Left hindlimb (tissue), 1 donor: ENCODE measurements at places on chromosomes 6 and 20.
A peak's percentile ranks its signal among the peaks of the same experiment; 100 is the strongest.

- DNase-seq: no peak
Measured at GRCh38 chr6:35581633-35582032, 68.9 kb upstream of the TULP1 start.

GRCh38 chr20:17889226-17889625 lies 79.4 kb downstream of the SNX5 start:
- no peak for DNase-seq

- no peak for DNase-seq
Measured at GRCh38 chr6:32613475-32613874, 23.7 kb upstream of the HLA-DQA1 start.

GRCh38 chr20:61723529-61724257 lies 342.0 kb downstream of the TAF4 start:
- no peak for DNase-seq

DNA sequence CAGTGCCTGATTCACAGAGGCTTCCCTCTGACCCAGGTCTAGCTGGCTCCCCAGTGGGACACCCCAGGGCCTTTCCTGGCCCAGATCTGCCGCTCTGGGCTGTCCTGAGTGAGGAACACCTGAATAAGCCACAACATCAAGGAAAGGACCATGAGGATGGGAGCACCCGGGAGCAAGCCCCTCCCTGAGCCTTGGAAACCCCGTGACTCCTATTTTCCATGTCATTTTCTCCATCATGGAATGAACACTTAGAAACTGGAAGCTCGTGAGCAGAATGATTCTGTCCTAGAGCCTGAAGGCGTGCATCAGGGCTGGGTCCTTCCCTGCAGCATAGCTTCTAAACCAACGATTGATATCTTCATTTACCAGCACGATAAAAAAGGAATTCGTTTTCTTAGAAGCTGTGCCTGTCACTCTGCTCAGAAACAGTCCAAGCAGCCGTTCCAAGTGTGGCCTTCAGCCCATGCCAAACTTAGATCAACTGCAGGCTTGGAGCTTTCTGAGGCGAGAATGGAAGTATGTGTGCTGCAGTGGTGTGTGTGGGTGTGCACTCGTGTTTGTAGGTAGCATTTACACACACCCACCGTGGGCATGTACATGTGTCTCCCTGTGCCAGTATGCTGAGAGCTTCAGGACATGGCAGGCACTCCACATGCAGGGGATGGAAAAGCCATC lies 83.2 kb upstream of the FOXC1 start:
- DNase-seq: peak; percentile 51

- peak; percentile 40 for DNase-seq
Measured at GRCh38 chr20:21607971-21608725, 94.3 kb upstream of the NKX2-2 start.

DNA sequence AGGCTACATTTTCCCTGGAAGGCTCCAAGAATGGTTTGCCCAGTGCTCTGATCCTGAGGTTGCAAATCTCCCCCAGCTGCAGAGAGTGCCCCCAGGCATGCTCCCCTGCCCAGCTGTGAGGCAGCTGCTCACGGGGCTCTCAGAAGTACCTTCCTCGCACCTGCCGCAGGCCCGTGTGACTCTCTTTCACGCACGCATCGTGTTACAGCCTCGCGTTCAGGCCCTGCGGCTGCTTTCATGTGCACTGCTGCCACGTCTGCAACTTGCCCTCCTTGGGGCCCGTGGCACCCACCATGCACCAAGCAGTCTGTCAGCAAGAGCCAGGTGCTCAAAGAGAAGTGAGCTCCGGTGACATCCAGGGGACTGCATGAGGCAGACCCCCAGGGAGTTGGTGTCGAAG lies 28.6 kb upstream of the SPO11 start:
- DNase-seq: no peak

DNA sequence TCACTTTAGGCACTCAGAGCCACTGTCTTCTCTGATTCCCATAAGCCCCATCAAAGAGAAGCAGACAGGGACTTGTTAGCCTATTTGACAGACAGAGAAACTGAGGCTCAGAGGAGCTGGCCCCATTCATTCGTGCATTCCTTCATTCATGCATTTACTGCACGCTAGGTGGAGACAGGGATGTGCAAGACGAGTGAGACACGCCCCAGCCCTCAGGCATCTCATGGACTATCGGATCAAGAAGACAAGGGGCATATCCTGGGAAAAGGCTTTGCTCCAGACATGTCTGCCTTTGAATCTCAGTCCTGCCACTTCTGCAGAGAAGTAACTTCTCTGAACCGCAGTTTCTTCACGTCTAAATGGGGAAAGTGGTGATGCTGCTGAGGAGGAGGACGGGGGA lies 54.1 kb downstream of the BPIFB1 start:
- DNase-seq: no peak

DNA sequence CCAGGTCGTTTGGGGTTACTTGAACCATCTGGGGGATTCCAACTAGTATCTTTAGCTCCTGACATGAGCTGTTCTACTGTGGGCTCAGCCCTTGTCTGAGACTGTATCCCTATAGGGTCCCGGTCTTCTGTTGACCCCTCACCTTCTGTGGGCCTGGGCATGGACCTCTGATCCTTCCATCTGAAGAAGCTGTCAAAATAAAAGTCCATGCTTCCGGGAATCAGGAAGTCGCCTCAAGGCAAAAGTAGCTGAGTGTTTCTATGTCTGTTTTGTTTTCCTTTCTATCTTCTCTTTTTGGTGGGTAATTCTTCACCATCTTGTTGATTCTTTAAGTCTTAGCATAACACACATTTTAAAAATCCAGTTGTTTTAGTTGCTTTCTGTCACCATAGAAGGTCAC lies 30.3 kb downstream of the ITPR3 start:
- DNase-seq: no peak

DNA sequence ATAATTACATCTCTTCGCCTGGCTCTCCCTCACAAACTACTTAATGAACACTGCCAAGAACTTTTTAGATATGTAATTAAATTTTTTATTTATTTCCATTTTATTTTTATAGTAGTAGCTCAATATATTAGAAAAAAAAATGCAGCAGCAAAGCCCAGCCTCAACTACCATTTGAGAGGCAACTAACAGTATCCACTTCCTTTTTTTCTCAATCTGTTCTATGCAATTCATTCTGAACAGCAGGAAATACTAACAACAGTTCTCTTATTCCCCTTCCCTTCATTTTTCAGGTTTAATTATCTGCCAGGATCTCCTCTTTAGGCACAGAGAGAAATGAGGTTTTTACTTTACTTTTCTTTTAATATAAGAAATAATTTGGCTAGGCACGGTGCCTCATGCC lies 112.7 kb downstream of the ZNF217 start:
- no peak for DNase-seq

- no peak for DNase-seq
Measured at GRCh38 chr6:112620812-112621569, 273.9 kb downstream of the RFPL4B start.

GRCh38 chr20:8005033-8005432 lies 14.5 kb downstream of the TMX4 start:
- DNase-seq: no peak

- no peak for DNase-seq
Measured at GRCh38 chr6:68760485-68760884, 125.4 kb downstream of the ADGRB3 start.

DNA sequence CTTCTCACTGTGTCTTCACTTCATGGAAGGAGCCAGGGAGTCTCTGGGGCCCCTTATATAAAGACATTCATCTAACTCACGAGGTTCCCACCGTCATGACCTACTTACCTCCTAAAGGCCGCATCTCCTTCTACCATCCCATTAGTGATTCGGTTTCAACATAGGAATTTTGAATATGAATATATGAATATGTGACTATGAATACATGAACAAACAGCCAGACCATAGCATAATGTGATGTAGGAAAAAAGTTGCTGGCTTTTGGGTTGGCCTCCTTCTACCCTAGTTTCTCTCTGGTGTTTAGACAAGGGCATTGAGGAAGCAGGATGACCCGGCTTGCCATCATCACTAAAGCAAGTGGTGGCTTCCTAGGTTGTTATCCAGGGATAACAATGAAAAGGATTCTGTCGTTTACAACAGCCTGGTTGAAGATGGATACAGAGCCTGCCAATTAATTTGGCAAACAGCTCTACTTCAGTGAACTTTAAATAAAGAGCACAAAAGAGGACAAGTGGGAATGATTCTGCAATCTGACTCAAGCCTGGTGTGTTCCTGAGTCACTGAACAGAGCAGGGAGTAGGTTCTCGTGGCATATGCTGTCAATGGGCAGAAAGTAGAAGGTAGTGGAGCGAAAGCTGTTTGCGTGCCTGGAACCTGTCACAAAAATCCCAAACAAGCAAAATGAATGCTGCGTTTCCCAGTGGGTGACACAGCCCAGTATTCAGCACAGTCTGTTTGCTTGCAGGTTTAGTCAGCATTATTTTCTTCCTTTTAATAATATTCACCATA lies 44.0 kb upstream of the DOK5 start:
- no peak for DNase-seq

DNA sequence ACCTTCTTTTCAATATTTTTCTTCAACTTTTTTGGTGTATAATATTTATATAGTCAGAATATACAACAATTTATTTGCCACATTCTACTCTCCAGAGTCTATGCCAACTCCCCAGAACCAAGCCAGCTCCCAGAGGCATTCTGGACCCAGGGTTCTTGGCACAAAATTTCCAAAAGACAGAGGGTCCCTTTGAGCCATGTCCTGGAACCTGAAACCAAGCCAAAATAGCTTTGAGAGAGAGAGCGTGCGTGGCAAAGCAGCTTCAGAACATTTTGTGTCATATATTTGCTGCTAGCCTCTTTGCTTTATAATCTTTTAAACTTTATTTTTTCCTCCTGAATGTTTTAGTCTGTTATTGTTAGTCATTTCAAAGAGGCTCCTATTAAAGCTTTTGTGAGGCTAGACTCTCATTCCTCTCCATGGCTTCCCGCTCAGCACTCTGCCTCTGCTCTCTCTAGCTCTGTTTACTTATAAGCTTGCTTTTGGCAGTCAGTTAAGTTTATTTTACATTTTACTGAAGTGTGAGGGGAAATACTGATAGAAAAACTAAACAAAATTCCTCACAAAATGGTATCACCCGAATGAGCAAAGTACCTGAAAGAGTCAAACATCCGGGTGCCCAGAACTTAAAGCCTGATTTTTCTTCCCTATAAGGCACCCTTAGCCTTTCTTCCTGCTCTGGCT lies 605.1 kb upstream of the ID4 start:
- no peak for DNase-seq

DNA sequence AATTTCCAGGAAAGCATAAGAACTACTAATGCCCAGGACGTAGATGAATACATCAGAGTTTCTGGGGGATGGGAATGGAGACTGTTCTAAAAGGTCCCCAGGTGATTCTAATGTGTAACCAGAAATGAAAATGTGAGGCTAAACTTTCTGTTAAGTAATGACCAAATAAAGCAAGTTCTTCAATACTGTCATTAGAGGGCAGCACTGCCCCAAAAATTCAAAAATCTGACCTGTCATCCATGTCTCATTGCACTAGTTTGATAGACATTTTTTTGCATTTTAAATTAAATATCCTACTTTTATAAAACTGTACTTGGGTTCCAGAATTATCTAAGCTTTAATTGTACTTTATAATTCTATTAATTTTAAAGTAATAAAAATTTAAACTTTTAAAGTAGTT lies 94.9 kb downstream of the RFX6 start:
- DNase-seq: no peak

DNA sequence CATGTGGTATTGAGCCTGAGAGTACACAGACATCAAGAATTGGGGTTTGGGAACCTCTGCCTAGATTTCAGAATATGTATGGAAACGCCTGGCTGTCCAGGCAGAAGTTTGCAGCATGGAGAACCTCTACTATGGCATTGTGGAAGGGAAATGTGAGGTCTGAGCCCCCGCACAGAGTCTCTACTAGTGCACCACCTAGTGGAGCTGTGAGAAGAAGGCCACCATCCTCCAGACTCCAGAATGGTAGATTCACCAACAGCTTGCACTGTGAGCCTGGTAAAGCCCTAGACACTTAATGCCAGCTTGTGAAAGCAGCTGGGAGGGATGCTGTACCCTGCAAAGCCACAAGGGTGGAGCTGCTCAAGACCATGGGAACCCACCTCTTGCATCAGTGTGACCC lies 658.2 kb downstream of the HACE1 start:
- no peak for DNase-seq

GRCh38 chr6:12709116-12709515 lies 7.5 kb upstream of the PHACTR1 start:
- no peak for DNase-seq

DNA sequence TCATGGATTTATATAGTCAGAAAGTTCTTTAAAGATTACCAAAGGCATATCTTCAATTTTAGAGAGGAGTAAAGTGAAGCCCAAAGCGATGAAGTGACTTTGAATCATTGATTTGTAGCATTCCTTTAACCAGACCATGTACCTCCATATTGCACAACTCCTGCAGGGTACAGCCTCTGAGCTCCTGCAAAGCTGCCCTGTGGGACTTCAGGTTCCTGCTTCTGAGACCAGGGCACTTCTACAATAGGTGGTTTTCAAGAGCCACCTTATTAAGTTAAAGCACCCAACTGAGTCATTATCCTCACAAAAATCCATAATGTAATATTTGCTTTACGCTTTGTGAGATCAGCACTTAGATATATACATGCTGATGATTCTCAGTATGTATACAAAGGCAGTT lies 270.7 kb upstream of the RGS17 start:
- DNase-seq: no peak

GRCh38 chr6:139369068-139369467 lies 5.4 kb downstream of the CITED2 start:
- no peak for DNase-seq

GRCh38 chr6:127968394-127968793 lies 67.5 kb upstream of the THEMIS start:
- no peak for DNase-seq

- DNase-seq: no peak
Measured at GRCh38 chr6:41523915-41524633, 22.1 kb upstream of the FOXP4 start.

DNA sequence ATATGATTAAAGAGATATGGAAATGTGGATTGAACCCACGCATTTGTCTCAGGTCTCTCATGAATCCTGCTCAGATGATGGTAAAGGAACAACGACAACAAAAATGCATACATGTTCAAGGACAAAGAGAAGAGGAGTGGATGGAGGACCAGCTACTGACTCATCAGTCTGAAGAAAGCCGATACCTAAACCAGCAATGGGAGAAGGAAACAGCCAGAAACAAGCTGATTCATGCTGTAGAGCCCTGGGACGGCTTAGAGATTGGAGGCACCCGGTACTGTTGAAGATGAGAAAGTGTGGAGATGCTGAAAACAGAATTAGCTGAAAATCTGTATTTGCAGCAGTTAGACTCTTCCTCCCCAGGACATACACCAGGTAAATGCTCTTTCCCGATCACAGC lies 14.4 kb upstream of the RIPPLY2 start:
- DNase-seq: no peak

GRCh38 chr6:117389227-117390057 lies 36.3 kb downstream of the ROS1 start:
- DNase-seq: no peak

DNA sequence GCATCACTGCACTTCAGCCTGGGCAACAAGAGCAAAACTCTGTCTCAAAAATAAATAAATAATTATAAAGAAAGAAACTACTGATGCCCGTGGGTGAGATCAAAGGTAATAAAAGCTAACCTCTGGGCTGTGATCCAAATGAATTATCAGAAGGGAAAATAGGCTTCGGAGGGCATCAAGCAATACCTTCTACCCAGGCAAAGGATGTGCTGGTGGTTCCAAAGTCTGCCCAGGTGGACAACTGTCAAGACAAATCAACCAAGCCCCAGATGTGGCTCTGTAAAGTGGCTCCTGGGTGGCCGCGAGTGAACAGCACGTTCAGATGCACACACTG lies 95.6 kb downstream of the SCML4 start:
- no peak for DNase-seq

GRCh38 chr20:10309326-10309725 lies 90.7 kb downstream of the SNAP25 start:
- DNase-seq: no peak

GRCh38 chr6:108667993-108668392 lies 107.3 kb downstream of the FOXO3 start:
- DNase-seq: peak; percentile 56
